ENCODE measurements at places on chromosomes 2 and 18.

DNA sequence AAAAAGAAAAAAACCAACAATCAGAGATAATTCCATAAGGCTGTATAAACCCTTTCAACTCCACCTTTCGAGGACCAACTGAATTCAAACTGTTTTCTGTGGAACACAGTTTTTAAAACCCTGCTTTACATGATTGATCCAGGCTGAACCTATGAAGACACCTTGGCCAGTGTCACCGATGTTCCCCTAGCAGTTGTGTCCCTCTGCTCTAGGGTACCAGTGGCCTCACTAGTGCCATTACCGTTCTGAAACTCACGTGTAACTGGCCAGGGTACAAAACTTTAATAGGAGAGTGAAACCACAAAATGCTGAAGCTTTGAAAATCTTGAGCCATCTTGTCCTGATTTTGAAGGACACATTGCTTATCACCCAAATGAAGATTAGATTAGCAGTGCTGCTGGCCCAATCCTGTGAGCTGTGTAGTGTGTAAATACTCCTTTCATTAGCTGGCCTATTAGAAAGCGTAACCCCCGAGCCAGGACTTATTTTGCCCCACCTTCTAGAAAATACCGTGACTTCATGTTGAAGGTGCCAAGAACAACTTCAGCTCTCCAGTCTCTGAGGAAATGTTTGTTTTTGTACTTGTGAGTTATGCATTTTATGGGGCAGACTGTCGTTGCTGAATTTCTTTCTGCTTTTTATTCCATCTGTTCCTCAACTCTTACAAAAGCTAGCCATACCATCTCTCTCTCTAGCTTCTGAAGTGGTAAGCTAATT lies 147.8 kb upstream of the MAP3K20 start:
- no peak for DNase-seq

DNA sequence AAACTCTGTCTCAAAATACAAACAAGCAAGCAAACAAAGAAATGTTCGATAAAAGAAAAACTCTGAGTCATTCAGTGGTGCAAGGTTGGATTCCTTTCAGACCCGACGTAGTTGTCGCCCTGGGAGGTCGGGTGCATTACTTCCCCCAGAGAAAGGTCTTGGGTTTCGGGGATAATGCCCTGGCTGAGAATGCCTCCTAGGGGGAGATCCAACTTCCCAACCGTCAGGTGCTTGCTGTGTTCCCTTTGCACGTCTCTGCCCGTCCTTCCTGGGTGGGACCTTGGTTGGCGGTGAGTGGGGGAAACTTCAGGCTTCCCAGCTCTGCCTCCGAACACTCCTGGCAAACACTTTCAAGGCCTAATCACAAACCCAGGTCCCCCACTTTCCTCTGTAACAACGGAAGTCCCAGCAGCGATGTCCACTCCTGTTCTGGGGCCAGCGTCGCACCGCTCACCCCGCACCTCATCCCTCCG lies 609 bp downstream of the TPGS2 start:
- DNase-seq = no peak

DNA sequence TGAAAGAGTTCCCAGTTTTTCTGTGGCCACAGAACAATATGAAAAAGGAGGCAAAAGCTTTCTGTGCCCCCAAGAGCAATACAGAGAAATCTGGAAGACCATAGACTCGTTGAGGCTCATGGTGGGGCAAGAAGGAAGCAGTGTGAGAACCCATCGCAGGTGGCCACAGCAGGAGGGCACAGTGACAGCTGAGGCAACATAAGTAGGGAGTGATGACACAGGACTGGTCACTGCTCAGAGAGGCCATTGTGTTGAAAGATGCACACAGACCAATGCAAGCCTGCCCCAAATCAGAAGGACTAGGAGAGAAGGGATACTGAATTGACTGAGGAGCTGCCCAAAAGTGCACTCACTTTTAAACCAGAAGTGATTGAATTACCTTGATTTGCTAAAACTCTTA lies 483.6 kb downstream of the EPHA4 start:
- no peak for DNase-seq

DNA sequence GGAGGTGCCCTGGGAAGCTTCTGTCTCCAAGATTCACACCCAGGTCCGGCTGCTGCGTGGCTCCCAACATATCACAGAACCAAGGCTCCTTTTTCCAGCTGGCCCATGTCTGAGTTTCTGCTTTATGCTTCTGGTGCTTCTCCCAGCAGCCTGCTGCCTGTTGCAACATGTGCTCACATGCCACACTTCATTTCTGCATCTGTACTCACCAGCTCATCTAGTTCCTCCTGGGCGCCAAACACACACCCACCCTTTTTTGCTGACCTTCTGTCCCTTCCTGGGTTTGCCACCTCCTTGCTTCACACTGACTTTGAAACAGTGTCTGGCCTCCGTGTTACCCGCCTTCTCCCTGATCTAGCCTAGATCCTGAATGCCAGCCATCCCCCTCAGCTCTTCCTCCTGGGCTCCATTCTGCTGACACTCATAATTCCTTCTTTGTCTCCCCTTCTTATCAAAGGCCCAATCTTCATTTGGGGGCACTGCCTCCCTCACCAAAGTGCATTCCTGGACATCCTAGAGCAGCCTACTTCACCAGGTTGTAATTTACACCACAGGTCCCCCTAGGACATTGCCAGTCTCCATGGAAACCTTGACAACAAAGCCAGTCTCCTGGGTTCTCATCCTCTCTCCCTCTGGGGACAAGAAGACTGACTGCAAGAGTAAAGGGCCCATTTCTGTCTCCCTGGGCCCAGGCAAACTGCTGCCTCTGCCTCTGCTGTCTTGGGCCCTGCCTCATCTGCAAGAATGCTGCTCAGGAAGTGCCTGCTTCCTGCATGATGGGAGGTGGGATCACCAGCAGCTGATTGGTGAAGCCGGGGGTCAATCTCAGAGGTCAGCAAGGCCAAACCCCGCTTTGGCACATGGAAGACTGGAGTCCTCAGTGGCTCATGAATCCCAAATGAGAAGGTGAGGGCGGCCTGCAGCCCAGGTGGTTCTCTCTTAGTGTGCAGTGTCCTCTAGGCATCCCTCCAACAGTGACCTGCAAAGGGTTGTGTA lies 13.9 kb upstream of the PROM2 start:
- DNase-seq = no peak

- DNase-seq = no peak
These were observed 45.8 kb downstream of the DNAJC10 start for GRCh38 chr2:182761903-182762302.

- DNase-seq = no peak
These were observed 13.3 kb downstream of the DSC1 start for GRCh38 chr18:31149351-31149750.

DNA sequence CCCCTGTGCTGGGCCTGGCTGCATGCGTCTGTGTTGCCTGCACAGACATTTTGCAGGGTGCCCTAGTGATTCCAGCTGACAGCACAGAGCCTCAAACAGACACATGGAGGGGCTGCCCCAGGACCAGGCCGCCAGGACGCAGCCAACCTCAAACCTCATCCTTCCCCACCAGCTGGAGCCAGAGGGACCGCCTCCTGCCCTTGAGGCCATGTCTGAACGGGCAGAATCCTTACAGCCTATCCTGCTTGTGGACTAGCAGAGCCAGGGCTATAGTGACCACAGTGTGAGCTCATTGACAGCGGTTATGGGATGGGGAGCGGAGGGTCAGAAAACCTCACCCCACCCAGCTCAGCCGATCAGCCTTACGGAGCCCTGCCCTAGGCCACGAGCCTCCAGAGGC lies 22.4 kb downstream of the ODC1 start:
- no peak for DNase-seq

DNA sequence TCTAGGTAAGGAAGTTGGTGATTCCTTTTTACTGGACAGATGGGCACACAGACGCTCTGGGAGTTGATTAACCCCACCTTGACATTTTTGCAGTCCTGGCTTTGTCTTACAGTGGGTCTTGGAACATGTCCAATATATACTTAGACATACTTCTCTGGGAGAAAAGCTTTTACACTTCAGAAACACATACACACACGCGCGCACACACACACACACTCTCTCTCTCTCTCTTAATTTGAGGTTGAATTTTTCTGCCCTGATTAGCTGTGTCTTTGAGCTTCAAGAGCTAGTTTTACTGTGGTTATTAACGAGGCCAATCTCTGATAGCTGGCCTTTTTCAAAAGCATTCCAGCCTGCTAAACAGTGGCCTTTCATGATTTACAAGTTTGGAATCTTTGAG lies 215.0 kb downstream of the MYCN start:
- no peak for DNase-seq

- peak; percentile 48 for DNase-seq
These were observed 60.1 kb downstream of the LIMS1 start for GRCh38 chr2:108594132-108594981.

DNA sequence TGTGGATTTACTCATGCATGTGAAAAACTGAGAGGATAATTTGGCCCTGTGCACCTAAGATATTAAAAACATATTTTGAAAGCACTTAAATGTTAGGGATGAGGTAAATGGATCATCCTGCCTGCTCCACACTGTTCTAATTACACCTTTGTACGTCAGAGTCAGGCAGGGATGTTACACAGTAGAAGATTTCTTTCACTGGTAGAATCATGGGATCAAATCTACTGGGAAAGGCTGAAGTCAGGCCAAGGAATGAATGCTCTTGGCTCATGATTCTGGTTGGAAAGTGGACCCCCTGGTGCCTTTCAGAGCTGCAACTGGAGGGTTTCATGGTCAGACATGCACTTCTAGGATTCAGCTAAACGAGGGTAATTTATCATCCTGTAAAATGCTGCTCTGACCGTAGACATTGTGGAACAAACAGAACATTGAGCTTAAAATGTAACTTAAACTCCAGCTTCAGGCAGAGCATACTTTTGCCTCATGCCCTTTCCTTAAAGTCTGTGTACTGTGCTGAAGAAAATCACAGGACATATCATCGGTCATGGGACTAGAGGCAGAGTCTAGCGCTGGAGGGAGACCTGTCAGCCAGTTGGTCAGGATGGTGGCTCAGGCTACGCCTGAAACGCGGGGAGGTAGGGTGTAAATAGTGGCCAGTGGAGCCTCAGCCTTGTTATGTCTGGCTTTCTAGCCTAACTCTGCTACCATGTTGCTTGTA lies 4.9 kb downstream of the KCNE4 start:
- no peak for DNase-seq

GRCh38 chr2:233816771-233817170 lies 37.6 kb downstream of the HJURP start:
- no peak for DNase-seq

DNA sequence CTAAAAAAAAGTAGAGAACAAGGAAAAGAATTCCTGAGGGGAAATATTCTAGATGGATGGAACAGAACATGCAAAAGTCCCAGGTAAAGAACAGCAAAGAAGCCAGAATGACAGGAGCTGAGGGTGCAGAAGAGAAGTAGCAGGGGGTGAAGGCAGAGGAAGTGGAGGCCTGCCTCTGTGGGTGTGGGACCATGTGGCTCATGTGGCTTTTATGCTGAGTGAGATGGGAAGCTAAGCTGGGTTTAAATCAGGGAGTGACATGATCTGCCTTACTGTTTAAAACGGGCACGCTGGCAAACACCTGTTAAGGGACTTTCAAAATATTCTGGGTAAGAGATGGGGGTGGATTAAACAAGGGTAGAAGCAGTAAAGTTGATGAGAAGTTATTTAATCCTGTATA lies 40.0 kb downstream of the GKN2 start:
- peak; percentile 58 for DNase-seq

- DNase-seq = no peak
These were observed 144.7 kb downstream of the RNF144A start for GRCh38 chr2:7061921-7062320.

DNA sequence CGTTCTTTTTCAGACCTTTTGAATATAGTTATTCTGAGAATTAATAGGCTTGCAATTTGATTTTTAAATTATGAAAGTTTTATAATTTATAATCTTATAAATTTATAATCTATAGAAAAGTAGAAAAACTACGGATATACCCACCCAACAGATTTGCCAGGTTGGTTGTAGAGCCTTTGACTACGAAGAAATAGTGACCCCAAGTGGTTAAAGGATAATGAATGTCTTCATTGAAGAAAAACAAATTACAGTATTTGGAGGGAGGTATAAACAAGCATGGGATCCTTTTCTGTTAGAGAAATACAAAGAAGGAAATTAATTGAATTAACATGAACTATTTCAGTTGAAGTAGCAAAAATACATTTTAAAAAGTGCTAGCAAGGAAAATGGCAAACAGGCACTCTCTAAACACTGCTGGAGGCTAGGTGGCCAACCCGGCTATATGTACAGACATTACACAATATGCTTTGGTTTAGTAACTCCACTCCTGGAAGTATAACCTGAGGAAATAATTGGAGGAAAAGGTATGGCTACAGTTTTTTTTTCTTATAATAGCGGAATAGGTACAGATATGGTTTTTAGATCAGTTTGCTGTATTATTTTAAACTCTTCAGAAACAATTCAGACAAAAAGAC lies 110.9 kb downstream of the MIB1 start:
- DNase-seq = peak; percentile 15

- no peak for DNase-seq
These were observed 429.6 kb downstream of the PID1 start for GRCh38 chr2:228841475-228841874.

DNA sequence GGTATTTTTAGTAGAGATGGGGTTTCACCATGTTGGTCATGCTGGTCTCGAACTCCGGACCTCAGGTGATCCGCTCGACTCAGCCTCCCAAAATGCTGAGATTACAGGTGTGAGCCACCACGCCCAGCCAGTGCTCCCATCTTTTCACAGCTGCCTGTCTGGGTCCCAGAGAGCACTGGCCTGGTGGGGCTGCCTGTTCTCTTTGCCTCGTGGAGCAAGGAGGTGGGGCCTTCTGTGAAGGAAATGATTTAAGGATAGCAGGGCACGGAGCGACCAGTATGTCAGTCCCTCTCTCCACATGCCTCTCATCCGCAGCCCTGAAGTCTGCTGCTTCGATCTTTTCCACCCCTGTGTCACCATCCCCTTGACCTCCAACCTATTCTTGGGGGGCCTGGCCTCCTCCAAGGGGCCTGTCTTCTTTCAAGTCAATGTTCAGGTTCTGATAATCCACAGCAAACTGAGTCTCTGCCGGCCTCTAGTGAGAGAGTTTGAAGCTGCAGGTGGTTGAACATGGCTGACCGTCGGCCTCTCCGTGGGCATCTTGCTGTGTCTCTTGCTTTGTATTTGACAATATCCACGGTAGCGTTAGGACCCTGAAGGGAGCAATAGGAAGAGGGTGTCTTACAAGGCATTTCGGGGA lies 28.2 kb upstream of the GIGYF2 start:
- no peak for DNase-seq

Measured in CD4-positive, alpha-beta T cell treated with Interleukin-4 for 1 hour (primary cell).